ENCODE measurements at places on chromosomes 4 and X.
A peak's percentile ranks its signal among the peaks of the same experiment; 100 is the strongest.

DNA sequence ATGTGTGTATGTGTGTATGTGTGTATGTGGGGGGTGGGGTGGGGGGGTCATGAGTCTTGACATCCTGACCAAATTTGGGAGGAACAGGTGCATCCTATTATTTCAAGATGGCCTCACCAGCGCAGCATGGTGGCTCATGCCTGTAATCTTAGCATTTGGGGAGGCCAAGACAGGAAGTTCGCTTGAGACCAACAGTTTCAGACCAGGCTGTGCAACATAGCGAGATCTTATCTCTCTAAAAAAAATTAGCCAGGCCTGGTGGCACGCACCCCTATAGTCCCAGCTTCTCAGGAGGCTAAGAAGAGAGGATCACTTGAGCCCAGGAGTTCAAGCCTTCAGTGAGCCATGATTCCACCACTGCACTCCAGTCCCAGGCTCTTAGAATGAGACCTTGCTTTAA, 47.0 kb upstream of the DHRSX start:
- H3K36me3 ChIP-seq: no peaks in the 10 kb centered on the region
- DNase-seq: no peak
- no peak overlapping the region for H3K27ac ChIP-seq
- no peaks in the 10 kb centered on the region for H3K27me3 ChIP-seq

DNA sequence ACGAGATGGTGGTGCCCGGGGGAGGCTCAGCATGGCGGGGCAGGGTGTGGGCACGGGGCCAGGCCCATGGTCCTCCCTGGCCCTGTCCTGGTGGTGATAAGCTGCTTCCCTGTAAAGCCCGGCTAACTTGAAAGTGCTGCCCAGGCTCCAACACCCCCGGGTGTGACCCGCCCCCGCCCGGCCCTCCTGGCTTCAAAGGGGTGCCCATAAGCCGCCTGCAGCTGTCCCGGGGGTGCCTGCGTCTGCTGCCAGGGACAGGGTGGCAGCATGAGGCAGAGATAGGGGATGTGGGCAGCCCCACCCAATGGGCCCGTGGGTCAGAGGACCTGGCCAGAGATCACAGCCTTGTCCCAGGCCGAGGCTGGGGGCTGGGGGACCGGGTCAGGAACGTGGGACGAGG, 18.1 kb downstream of the FGFRL1 start:
- H3K27ac ChIP-seq: no peak overlapping the region
- no peaks in the 10 kb centered on the region for H3K27me3 ChIP-seq
- H3K4me1 ChIP-seq: no peaks in the 10 kb centered on the region

- H3K27ac ChIP-seq: peak overlapping the region; percentile 31
- DNase-seq: no peak
- H3K27me3 ChIP-seq: no peaks in the 10 kb centered on the region
- H3K4me1 ChIP-seq: no peaks in the 10 kb centered on the region
- H3K36me3 ChIP-seq: peaks cover 30% of the 10 kb centered on the region
These were observed 7.3 kb downstream of the SUV39H1 start for GRCh38 chrX:48703642-48704481.

DNA sequence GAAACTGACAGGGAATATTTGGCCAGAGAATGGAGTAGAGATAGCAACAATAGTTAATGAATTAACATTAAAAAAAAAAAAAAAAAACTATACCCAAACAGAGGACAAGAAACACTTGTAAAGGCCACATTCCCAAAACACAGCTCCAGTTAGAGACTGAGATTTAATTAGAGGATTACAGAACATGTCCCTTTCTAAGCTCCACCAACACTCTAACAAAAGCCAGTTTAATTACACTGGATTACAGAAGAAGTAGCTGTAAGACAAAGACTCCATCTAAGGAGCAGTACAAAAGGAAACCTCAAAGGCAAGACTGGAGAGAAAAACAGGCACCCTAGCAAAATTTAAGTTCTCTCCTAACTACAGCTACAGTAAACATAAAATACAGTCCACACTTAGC, 1247.7 kb upstream of the AGA start:
- H3K27me3 ChIP-seq: no peaks in the 10 kb centered on the region
- no peak for DNase-seq
- no peak overlapping the region for H3K4me3 ChIP-seq

- no peak overlapping the region for H3K27ac ChIP-seq
- no peak for DNase-seq
- no peak overlapping the region for H3K4me3 ChIP-seq
- H3K36me3 ChIP-seq: no peaks in the 10 kb centered on the region
These were observed 141.8 kb downstream of the DCHS2 start for GRCh38 chr4:154349829-154350228.

DNA sequence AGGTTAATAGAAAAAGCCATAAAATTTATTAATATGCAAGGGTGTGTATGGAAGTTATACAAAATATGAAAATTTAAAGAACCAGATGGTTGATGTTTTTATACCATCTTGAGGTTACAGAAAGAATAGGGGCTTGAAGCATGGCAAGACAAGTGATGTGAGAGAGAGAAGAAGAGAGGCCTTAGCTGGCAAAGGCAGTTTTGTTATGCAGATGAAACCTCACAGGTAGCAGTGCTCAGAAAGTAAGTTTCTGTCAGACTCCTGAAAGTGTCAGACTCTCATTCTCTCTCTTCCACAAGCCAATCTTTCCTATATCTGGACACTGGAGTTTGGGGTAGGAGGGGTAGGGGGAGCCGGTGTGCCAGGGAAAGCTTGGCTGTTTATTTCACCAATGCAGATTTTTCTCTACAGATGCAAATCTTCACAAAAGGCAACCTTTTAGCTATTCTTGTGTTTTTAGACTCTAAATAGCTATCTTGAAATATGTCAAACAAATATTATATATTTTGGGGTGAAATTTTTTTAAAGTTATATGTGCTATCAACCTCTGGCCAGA, 124.5 kb downstream of the CFAP299 start:
- H3K4me1 ChIP-seq: no peaks in the 10 kb centered on the region
- DNase-seq: no peak
- H3K36me3 ChIP-seq: no peaks in the 10 kb centered on the region
- no peak overlapping the region for H3K27ac ChIP-seq

DNA sequence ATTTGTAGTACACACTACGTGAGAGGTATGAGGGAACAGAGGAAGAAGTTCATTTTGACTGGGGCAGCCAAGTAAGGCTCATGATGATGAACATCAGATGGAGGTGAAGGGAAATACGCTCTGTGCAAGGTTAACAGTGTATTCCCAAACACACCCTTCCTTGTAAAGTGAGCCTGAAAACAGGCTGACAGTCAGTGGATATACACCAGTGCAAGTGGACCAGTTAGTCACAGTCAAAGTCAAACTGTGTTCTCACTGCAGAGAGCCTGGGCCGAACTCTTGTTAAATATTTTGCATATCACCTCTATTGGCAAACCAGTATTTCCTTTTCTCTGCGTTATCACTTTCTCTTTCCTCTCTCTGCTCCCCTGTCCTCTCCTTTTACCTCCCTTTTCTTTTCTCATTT, 23.4 kb upstream of the RHOH start:
- H3K27me3 ChIP-seq: no peaks in the 10 kb centered on the region
- no peak overlapping the region for H3K27ac ChIP-seq
- DNase-seq: no peak
- H3K36me3 ChIP-seq: no peaks in the 10 kb centered on the region

DNA sequence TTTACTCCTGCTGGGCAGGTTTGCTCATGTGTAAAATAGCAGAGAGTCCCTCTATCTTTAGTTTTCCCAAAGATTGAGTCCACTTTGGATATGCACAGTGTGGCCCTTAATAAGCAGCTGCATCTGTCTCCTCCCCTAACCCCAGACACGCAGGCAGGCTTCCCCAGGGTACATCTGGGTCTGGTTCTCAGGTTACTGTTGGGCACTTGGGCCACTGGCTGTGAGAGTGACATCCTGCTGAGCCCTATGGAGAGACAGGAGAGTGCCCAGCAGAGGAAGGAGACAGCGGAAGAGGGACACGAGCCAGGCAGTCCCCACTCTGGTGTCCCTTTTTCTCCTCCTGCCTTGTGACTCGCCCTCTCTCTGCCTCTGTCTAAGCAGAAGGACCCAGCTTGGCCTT, 16.0 kb downstream of the XK start:
- no peaks in the 10 kb centered on the region for H3K4me1 ChIP-seq
- no peak for DNase-seq
- H3K27ac ChIP-seq: no peak overlapping the region
- H3K4me3 ChIP-seq: no peak overlapping the region
- no peaks in the 10 kb centered on the region for H3K36me3 ChIP-seq

GRCh38 chr4:154911097-154911496, 130.0 kb downstream of the RBM46 start:
- no peaks in the 10 kb centered on the region for H3K36me3 ChIP-seq
- H3K4me1 ChIP-seq: no peaks in the 10 kb centered on the region
- DNase-seq: no peak
- no peak overlapping the region for H3K4me3 ChIP-seq
- H3K27ac ChIP-seq: no peak overlapping the region

GRCh38 chr4:132001542-132001941, 1147.6 kb upstream of the PCDH10 start:
- no peaks in the 10 kb centered on the region for H3K27me3 ChIP-seq
- H3K4me1 ChIP-seq: no peaks in the 10 kb centered on the region
- H3K36me3 ChIP-seq: no peaks in the 10 kb centered on the region

DNA sequence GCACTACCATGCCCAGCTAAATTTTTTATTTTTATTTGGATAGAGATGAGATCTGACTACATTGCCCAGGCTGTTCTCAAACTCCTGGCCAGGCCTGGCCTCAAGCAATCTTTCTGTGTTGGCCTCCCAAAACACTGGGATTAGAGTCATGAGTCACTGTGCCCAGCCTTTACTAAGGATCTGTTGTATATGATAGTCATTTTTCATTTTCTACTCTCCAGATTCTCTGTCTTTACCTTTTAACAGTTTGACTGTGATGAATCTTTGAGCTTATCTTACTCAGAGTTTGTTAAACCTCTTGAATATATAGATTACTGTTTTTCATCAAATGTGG, 161.8 kb downstream of the FNIP2 start:
- peaks cover 33% of the 10 kb centered on the region for H3K4me1 ChIP-seq
- no peaks in the 10 kb centered on the region for H3K36me3 ChIP-seq
- H3K27ac ChIP-seq: no peak overlapping the region
- no peaks in the 10 kb centered on the region for H3K27me3 ChIP-seq
- no peak for DNase-seq
- no peak overlapping the region for H3K4me3 ChIP-seq

- no peaks in the 10 kb centered on the region for H3K27me3 ChIP-seq
- H3K4me1 ChIP-seq: no peaks in the 10 kb centered on the region
- H3K27ac ChIP-seq: no peak overlapping the region
- H3K4me3 ChIP-seq: no peak overlapping the region
These were observed 174.8 kb upstream of the KLF3 start for GRCh38 chr4:38489011-38489861.

GRCh38 chr4:16739997-16740624, 158.3 kb downstream of the LDB2 start:
- no peaks in the 10 kb centered on the region for H3K27me3 ChIP-seq
- H3K4me3 ChIP-seq: no peak overlapping the region
- DNase-seq: no peak
- no peaks in the 10 kb centered on the region for H3K36me3 ChIP-seq
- no peak overlapping the region for H3K27ac ChIP-seq
- H3K4me1 ChIP-seq: no peaks in the 10 kb centered on the region

DNA sequence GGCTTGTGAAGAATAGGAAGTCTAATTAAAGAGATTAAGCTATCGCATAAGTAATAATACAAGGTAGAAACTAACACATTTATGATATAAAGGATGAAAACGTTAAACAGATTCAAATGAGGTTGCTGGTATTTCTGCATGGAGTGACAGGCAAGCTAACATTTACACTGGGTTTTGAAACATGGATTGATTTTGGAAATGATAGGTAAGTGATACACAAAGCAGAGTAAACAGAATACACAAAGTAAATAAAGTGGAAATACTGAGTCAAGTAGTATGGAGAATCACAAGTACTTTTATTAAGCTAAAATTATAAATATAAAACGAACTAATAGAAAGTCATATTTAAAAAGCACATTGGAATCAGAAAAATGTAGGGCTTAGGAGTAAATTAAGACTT, 665.3 kb downstream of the STPG2 start:
- H3K27ac ChIP-seq: no peak overlapping the region
- no peaks in the 10 kb centered on the region for H3K27me3 ChIP-seq
- no peaks in the 10 kb centered on the region for H3K36me3 ChIP-seq
- H3K4me1 ChIP-seq: no peaks in the 10 kb centered on the region
- no peak for DNase-seq

DNA sequence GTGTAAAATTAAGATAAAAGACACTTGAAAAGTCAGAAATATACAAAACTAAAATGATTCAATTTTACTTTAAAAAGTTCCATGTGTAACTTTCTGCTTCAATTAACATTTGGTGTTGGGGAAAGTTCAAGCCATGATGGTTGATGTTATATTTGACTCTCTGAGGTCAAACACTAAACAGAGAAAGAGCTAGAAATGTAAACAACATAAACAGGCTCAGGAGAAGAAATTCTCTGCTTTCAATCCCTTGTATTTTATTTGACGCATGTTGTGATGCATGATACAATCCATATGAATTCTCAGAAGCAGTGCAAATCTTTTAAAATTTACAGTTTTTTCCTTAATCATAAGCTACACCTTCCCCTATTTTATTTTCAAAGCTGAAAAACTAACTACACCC, 822.4 kb downstream of the PCDH18 start:
- H3K4me1 ChIP-seq: no peaks in the 10 kb centered on the region
- no peak overlapping the region for H3K27ac ChIP-seq
- H3K36me3 ChIP-seq: no peaks in the 10 kb centered on the region
- no peak for DNase-seq
- no peak overlapping the region for H3K4me3 ChIP-seq
- H3K27me3 ChIP-seq: no peaks in the 10 kb centered on the region

DNA sequence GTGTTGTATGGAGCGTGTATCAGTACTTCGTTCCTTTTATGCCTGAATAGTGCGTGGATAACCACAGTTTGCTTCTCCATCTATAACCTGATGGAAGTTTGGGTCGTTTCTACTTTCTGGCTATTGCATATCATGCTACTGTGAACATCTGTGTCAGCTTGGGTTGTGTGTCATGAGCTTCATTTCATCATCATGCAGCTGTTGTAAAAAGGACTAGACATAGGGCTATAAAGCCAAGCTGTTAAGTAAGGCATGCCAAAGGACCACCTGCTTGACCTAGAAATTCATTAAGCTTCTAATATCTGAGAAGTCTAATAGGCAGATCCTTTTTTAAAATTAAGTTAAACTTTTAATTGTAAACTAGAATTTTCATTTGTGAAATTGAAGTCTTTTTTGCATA, 18.4 kb downstream of the SMS start:
- H3K36me3 ChIP-seq: no peaks in the 10 kb centered on the region
- no peak for DNase-seq
- H3K27me3 ChIP-seq: no peaks in the 10 kb centered on the region
- H3K27ac ChIP-seq: no peak overlapping the region
- H3K4me1 ChIP-seq: peaks cover 15% of the 10 kb centered on the region

GRCh38 chr4:80072228-80072743, 743 bp downstream of the ANTXR2 start:
- H3K4me1 ChIP-seq: peaks cover 59% of the 10 kb centered on the region
- no peaks in the 10 kb centered on the region for H3K27me3 ChIP-seq
- H3K27ac ChIP-seq: peak overlapping the region; percentile 99
- H3K4me3 ChIP-seq: peak overlapping the region; percentile 61

DNA sequence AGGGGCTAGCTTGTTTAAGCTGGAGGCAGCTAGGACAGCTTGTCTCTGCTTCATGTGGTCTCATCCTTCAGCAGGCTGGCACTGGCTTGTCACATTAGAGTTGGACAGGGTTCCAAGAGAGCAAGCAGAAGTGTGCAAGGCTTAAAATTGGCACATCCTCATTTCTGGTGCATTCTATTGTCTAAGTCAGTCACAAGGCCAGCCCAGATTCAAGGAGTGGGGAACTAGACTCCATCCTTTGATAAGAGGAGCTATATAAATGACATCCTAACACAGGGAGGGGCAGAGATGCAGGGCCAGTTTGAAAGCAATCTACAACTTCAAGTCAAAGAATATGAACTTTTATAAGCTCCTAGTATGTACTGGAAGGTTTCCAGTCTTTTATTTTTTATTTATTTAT, 313.2 kb downstream of the PTTG2 start:
- H3K36me3 ChIP-seq: no peaks in the 10 kb centered on the region
- H3K4me3 ChIP-seq: no peak overlapping the region
- no peak for DNase-seq
- H3K4me1 ChIP-seq: no peaks in the 10 kb centered on the region
- no peak overlapping the region for H3K27ac ChIP-seq
- no peaks in the 10 kb centered on the region for H3K27me3 ChIP-seq
